Endothelial cell of umbilical vein (primary cell): ENCODE measurements at places on chromosomes 11 and 22. TPM values are rescaled to one million over a fixed set of nuclear protein-coding genes. Genes with fewer than 3 reads are reported as not detected.

The SLC35E4 gene
- total RNA-seq, result 15.3 TPM in 2 replicates

The MOV10L1 gene
- total RNA-seq, result 35.4 and 37.6 TPM in 2 replicates

The ATL3 gene
- 70.0 and 70.2 TPM in 2 replicates for total RNA-seq

The UCP3 gene
- total RNA-seq, result 1.3 and 1.4 TPM in 2 replicates

The FGF4 gene
- not detected in 2 replicates for total RNA-seq

The OR8A1 gene
- total RNA-seq, result not detected in 2 replicates
